Activated naive CD8-positive, alpha-beta T cell treated with anti-CD3 and anti-CD28 coated beads, Interleukin-2, amount 50 U/mL, for 24 hours (primary cell): ENCODE measurements at places on chromosomes 6 and 20.

GRCh38 chr20:38673725-38674091 is 50.6 kb upstream of the SLC32A1 start:
- DNase-seq = peak; percentile 7

- DNase-seq = no peak
Measured at GRCh38 chr6:127247114-127248096, 19.3 kb upstream of the RNF146 start.

DNA sequence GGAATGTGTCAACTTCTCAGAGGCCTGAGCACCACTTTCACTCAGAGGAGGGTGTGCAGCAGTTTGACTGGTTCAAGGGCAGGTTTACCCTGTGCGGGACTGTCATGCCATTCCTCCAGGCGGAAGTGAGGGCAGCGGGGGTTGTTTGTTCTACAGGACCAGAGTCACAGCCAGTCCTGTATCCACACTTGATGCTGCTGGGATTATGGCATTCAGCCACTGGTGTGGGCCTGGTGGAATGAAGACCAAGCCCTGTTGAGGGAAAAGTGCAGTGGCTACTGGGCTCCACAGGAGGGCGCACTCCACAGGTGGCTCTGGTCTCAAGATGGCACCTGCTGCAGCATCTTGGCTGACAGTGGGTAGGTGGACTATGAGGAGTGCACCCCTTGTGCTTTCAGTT is 14.8 kb downstream of the SEMG2 start:
- no peak for DNase-seq

- DNase-seq = no peak
Measured at GRCh38 chr6:4055420-4056041, 23.4 kb downstream of the FAM217A start.

DNA sequence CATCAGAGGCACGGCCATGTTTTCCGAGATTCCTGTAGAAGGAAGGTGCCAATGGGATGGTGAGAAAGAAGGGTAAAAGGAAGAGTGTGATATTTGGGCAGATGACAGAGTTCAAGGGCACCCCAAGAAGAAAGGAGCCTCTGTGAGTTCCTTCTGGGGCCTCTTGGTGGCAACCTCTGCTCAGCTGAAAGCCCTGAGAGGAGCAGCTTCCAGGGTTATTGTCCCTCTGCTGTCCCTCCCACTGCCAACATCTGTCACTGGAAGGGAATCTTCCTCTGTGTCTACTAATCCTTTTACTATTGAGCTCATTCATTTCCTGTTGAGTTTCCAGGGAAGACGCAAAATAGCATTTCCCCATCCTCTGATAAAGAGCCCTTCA is 40.0 kb upstream of the KCNK16 start:
- no peak for DNase-seq

DNA sequence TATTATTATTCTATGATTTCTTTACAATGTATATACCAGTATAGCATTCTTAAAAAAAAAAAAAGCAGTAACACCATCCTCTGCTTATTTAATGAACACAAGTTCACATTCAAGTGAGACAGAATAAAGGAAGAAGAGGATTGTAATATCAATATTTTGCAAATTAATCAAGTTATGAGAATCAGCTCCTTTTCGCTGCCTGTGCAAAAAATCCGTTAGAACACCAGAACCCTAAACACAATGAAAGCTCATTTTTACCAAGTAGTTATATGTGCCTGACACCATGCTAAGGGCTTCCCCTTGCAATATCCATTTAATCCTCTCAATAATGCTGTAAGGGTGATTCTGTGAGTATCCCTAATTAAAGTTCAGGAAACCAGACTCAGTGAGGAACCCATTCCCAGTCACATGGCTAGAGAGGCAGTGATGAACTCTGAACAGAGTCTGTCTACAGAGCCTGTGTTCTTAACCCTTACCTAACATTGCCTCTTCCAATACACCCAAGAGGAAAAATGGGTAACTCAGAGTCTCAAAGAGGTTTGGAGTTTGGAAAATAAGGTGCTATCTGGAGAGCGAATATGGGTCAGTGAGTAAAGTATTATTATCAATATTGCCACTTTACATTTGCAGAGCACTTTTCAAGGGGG is 66.8 kb downstream of the CDC40 start:
- no peak for DNase-seq

GRCh38 chr6:146358431-146359046 is 185.1 kb upstream of the RAB32 start:
- no peak for DNase-seq

DNA sequence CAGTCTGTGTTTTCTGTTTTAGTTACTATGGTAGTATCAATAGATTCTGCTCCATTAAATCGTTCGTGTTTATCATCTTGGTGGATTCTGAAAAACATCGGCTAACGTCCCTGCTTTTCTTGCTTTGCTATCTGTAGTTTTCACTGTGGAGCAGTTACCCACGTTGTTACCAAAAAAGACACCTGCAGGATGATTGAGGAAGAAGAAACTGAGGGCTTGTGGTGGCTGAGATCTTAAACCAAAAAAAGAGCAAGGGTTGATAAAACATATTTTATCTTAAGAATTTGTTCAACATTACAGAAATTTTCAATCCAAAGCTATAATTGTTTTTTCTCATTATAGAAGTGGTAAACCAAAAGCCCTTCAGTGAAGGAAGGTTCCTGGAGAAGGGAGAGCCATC is 166.3 kb downstream of the FARS2 start:
- DNase-seq = no peak

- no peak for DNase-seq
Measured at GRCh38 chr20:33727115-33727479, 4.7 kb upstream of the ZNF341 start.
